Cerebellar nuclear complex (tissue), 1 donor: ENCODE measurements at places on chromosomes 7 and 10.

DNA sequence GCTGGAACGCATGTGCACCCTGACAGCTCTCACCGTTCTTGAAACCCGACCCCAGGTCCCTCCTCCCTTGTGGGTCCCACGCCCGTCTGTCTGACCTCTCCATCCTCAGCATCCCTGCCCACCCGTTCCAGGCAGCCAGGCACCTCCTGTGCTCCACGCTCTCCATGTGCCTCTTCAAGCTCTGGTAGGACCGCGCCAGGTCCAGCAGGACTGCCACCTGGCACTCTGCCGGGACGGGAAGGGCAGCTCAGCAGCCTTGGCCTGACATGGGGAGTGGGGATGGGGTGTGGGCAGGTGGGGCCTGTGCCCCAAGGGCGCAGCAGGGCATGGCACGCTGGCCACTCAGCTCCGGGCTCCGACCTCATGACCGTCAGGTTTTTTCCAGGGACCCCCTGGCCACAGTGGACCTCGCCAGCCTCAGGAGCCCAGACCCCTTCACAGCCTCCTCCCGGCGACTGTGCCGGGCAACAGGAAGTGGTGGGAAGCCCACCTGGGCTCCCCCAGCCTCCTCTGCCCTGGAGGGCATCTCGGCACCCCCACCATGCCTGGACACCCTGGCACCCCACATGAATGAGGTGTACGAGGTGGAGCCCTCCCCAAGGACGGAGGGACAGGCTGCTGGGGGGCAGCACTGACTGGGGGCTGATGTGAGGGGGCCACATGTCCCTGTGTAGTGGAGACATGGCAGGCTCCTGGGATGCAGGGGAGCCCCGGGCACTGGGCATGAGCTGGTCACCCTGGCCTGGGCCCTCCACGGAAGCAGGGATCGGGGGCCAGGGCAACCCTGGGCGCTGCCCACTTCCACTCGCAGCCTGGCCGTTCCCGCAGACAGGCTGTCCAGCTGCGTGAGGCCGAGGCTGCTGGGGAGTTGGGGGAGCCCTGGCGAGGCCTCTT lies 25.1 kb upstream of the NKX6-2 start:
- DNase-seq: no peak

- no peak for DNase-seq
Observed at GRCh38 chr10:110343947-110344346, 39.2 kb upstream of the SMNDC1 start.

- no peak for DNase-seq
Observed at GRCh38 chr7:17626235-17626634, 314.1 kb downstream of the SNX13 start.

DNA sequence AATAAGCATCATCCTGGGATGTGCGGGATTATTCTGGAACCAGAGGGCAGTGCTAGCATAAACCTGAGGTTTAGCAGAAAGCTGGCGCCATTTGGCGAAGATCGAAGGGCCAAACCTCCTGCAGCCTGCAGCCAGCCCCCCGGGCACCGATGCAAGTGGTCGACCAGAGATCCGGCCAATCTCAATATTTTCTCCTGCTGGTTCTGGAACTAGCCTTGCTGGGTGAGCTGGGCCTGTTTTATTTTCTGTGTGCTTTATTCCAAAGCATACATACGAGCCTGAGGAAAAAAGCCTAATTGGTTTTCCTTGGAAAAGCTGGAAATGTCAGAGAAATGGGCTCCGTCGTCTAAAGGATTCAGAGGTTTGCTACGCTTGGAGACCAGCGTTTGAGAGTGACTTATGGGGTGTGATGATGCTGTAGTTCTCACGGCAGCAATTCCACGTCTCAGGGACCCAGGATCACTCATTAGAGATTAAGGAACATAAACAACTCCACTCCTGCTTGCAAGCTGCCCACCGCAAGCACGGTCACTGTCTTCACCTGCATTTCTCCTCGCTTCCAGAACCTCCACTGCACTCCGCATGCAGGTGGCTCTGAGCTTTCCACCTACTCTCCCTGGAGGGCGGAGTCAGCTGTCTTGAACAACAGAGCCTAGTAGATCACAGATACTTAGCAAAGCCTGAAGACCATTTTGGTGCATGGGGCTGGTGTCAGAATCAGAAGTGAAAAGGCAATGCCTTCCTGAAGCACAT lies 60.2 kb downstream of the PRKAG2 start:
- DNase-seq: no peak

- DNase-seq: no peak
Observed at GRCh38 chr7:143305423-143306070, 10.4 kb upstream of the CLCN1 start.

GRCh38 chr10:102504179-102504975 lies 605 bp downstream of the SUFU start:
- DNase-seq: no peak

GRCh38 chr10:79319115-79319771 lies 28.0 kb upstream of the PPIF start:
- DNase-seq: no peak

DNA sequence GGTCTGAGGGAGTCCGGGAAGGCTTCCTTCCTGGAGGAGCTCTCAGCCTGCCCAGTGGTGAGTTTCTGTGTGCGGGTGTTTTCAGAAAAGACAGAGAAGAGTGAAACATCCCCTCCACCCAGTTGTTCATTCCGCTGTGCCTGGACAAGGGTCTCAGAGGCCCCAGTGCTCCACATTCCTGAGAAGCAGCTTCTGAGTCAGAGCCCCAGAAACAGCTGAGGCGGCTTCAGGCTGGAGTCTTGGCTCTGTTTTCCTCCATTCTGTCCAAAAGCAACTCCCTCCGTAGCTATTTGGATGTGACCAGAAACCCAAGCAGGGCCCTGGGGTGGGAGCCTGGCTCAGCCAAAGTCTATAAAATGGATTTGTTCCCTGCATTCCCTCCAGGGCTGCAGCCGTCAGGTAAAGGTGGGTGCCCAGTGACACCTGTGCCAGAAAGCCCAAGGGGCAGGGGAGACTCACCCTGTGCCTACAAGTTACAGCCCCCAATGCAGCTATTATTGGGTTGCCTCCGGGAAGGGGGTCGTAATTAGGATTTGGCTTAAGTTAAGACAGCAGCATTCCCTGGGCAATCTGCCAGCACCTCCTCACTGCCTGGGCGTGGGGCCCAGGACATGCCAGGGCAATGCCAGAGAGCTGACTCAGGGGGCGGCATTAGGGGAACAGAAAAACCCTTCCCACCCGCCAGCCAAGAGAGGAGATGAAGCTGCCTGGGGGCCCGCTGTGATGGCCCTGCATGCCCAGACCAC lies 13.1 kb upstream of the CAMK2G start:
- DNase-seq: no peak
